ENCODE measurements at places on chromosomes 12 and 14. TPM values are rescaled to one million over a fixed set of nuclear protein-coding genes. Genes with fewer than 3 reads are reported as not detected.

CAPZA3 gene
- total RNA-seq, result not detected

- no peak for DNase-seq
- H3K27me3 ChIP-seq, result no peaks in the 10 kb centered on the region
- no peak overlapping the region for H3K4me3 ChIP-seq
- H3K27ac ChIP-seq, result no peak overlapping the region
- no peaks in the 10 kb centered on the region for H3K4me1 ChIP-seq
Observed at GRCh38 chr14:79588398-79588797, 622.9 kb downstream of the DIO2 start.

TAS2R7 gene
- total RNA-seq, result 0.21 TPM

DNA sequence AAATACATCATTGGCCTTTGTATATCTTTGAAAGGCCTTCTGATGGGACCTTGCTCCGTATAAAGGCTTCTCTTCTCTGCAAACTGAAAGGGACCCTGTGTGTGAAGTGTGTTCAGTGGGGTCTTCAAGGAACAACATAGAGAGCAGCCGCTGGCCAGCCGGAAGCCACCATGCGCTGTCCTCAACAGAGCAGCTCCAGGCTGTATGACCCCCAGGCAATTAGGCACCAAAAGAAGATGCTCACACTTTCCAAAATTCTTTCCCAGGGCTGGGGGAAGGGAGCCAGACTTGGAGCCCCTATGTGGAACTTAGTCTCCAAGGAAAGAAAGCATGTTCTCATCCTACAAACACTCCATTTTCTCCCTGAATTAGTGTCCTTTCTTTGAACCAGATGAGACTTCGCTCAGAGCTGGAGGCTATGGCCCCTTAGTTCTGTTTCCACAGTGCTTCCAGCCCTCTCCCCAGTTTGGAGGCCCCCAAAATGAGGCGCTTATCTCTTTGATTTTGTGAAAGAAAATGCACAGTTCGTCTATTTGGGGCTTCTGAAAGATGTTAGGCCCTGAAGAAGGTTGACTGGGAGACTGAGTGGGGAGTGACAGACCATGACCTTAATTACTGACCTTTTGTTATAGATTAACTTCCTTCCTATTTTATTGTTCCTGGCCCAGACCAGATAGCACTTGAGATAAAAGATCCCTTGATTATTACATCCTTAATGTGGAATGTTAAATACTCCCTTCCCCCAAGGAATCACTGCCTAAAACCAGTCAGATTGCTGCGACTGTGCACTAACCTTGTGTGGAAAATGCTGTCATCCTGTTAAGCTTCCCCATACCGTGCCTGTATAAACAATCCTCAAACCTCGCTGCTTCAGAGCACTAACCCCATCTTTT, 128.3 kb upstream of the FGD4 start:
- no peaks in the 10 kb centered on the region for H3K27me3 ChIP-seq
- H3K27ac ChIP-seq, result peak overlapping the region; percentile 92
- H3K4me3 ChIP-seq, result peak overlapping the region; percentile 48
- DNase-seq, result peak; percentile 68
- H3K4me1 ChIP-seq, result peaks cover 56% of the 10 kb centered on the region
- peaks cover 3% of the 10 kb centered on the region for H3K36me3 ChIP-seq

VSX2 gene
- total RNA-seq, result 0.89 TPM

DNA sequence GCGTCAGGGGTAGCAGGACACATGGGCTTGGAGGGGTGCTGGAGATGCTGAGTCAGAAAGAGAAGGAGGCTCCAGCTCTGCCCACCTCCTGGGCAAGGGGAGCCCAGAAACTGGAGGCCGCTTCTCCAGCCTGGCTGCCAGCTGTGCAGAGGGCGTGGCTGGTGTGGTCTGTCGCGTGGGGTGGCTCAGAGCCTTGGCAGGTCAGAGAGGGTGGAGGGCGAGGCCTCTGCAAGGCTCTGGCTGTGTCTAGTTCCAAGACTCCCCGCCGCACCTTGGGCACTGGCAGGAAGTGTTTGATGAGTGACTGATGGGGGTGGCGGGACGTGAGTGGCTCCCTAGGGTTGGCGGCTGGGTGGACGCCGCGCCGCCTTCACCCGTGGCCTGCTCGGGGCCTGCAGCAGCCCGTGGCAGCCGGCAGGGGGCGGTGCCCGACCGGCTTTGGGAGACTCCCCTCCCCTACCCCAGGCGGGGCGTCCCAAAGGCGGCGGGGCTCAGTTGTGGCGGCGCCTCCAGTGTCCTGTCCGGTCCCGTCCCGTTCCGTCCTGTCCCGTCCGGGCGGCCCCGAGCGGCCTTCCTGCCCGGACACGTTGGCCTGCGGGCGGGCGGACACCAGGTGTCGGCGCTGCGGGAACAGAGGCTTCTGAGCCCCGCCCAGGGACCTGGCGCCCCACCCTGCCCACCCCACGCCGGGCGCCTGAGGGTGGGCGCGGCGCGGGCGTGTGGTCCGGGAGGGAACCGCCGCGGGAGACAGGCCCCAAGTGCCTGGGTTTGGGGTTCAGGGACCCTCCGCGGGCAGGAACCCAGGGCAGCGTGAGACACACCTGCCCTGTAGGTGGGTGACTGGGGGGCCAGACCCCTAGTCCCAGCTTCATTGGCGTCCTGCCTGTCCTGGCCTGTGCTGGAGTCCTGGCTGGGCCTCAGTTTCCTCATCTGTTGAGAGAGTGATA, 39.7 kb downstream of the KRT80 start:
- H3K27me3 ChIP-seq, result peaks cover 5% of the 10 kb centered on the region
- no peaks in the 10 kb centered on the region for H3K4me1 ChIP-seq
- no peak overlapping the region for H3K4me3 ChIP-seq

DNA sequence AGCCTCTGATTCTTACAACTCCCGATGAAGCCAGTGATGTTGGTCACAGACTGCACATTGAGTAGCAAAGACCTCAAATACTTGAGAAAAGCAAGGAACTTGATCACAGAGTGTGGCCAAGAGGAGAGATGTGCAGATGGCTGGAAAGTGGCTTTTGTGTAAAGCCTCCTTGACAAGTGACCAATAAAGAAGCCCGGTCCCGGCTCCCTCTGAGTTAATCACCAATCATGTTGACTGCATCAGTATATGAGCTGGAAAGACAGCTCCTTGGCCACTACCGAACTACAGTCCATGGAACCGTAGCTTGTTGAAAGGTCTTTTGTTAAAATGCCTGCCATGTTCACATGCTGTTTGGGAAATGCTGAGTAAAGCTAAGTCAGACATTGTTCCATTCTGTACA, 23.7 kb upstream of the SERPINA6 start:
- peaks cover 22% of the 10 kb centered on the region for H3K27me3 ChIP-seq
- no peak overlapping the region for H3K4me3 ChIP-seq
- H3K4me1 ChIP-seq, result no peaks in the 10 kb centered on the region
- no peaks in the 10 kb centered on the region for H3K36me3 ChIP-seq
- H3K27ac ChIP-seq, result no peak overlapping the region

DNA sequence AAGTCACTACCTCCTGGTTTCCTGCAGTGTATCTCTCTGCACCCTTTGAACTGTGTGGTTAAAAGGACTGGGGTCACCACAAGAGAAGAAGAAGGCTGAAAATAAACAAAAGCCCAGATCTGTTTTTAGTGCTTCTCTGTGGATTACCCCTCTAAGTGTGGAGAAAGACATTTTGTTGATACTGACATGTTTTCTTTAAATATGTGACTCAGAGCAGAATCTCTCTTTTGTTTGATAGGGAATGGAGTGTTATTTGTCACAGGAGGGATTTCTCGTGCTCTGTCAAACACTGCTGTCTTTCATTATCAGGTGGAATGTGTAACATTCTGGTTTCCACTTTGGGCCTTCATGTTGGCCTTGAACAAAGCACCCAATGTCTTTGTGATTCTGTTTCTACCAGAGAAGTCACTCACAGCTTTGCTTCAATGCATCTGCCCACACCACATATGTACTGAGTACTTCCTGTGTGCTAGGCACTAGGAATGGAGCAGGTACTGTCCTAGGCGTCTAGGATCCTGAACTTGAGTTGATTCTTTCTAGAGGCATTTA, 82.1 kb downstream of the PLXNC1 start:
- peak overlapping the region; percentile 94 for H3K27ac ChIP-seq
- DNase-seq, result no peak
- H3K36me3 ChIP-seq, result peaks cover 8% of the 10 kb centered on the region
- H3K4me1 ChIP-seq, result peaks cover 12% of the 10 kb centered on the region

- H3K27ac ChIP-seq, result no peak overlapping the region
- no peak for DNase-seq
- peaks cover 4% of the 10 kb centered on the region for H3K36me3 ChIP-seq
- H3K4me3 ChIP-seq, result no peak overlapping the region
- peaks cover 13% of the 10 kb centered on the region for H3K4me1 ChIP-seq
Observed at GRCh38 chr12:113165521-113166450, 16.3 kb downstream of the CFAP73 start.

DNA sequence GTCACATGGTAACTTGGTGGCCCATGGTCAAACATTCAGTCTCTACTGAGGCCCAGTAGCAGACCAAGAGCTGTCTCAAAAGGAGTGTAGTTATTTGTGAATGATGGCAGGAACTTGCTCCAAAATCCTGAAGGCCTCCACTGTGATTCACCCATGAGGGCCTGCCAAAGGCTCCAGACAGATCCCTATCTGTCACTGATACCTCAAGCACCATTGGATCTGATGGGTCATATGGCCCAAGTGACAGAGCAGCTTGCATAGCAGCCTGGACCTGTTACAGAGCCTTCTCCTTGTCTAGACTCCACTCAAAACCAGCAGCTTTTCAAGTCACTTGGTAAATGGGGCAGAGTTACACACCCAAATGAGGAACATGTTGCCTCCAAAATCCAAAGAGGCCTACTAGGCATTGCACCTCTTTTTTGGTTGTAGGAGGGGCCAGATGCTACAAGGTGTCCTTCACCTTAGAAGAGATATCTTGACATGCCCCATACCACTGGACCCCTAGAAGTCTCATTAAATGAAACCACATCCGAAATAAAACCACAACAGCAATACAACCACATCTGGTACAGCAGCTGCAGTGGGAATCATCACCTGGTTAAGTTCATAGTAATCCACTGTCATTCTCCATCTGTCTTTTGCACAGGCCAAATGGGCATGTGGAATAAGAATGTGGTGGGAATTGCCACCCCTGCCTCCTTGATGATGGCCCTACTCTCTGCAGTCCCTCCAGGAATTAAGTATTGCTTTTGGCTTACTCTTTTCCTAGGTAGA, 150.4 kb upstream of the MAX start:
- no peak overlapping the region for H3K4me3 ChIP-seq
- no peak for DNase-seq
- no peaks in the 10 kb centered on the region for H3K36me3 ChIP-seq
- no peak overlapping the region for H3K27ac ChIP-seq
- H3K4me1 ChIP-seq, result peaks cover 12% of the 10 kb centered on the region
- no peaks in the 10 kb centered on the region for H3K27me3 ChIP-seq

SLC24A4 gene
- total RNA-seq, result 0.26 TPM

IPO4 gene
- total RNA-seq, result 88.3 TPM

KCNA1 gene
- 0.37 TPM for total RNA-seq

- no peak overlapping the region for H3K27ac ChIP-seq
- H3K36me3 ChIP-seq, result no peaks in the 10 kb centered on the region
- DNase-seq, result no peak
- H3K27me3 ChIP-seq, result no peaks in the 10 kb centered on the region
Observed at GRCh38 chr14:34233619-34234018, 228.4 kb downstream of the SPTSSA start.

Data from neural crest cell (in vitro differentiated cells).